Activated CD8-positive, alpha-beta T cell treated with anti-CD3 and anti-CD28 coated beads, Interleukin-2, amount 10 ng/mL, durations not matched to agents 7 days and 5 days (primary cell): ENCODE measurements at places on chromosomes 7 and 10. TPM values are rescaled to one million over a fixed set of nuclear protein-coding genes. Genes with fewer than 3 reads are reported as not detected.

DNA sequence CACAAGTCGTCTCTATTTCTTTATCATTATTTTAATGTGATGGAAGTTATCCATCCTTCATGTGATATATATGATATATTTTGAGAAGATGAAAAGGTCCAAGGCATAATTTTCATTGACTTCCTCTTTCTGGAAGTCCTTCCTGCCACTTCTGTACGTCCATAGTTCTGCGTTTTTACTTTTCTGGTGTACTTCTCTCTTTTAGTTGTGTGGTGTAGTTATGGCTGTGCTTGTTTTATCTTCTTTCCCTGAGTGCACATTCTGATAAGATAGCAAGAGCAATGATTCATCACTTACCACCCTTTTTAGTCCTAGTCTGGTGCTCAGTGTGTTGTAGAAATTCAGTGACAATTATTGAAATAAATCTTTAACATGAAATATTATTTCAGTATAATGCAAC lies 231.3 kb upstream of the FERD3L start:
- H3K27ac ChIP-seq, result no peak overlapping the region
- DNase-seq, result no peak
- H3K4me3 ChIP-seq, result no peak overlapping the region
- H3K27me3 ChIP-seq, result no peaks in the 10 kb centered on the region
- no peaks in the 10 kb centered on the region for H3K36me3 ChIP-seq

DNA sequence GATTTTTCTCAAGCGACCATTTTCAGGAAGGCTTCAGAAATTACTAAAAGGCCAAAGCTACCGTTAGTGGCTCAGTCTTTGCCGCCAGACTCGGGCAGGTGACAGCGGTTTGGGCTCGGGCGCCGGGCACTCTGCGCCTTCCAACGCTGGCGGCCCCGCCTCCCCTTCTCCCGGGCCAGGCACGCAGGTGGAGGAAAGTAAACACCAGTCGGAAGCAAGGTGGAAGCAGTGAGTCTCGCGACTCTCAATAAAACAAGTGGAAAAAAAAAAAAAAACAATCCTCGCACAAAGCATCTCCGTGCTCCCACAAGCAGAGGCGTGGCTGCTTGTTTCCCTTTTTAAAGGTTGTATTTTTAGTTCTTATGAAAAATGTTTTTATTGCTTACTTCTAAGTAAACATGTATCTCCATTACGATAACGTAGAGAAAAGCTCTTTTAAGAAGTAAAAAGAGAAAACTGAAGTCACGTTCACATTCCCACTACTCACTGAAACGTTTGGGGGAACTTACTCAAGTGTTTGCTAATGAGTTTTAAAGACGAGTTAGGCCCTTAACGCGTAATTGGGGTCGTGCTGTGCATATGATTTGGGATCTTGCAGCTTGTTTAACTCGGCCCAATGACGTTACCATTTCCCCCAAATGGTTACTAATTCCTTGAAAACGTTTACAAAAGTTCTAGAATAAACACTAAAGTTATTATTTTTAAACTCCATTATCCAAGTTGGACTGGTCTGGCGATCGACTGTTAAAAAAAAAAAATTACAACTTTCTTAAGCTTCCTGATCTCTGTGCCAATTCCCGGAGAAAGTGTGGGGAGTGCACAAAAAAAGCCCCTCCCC lies 864 bp downstream of the CDCA7L start:
- peaks cover 75% of the 10 kb centered on the region for H3K4me1 ChIP-seq
- peak overlapping the region; percentile 93 for H3K27ac ChIP-seq
- H3K27me3 ChIP-seq, result peaks cover 5% of the 10 kb centered on the region
- peak; percentile 62 for DNase-seq
- peak overlapping the region; percentile 92 for H3K4me3 ChIP-seq
- peaks cover 24% of the 10 kb centered on the region for H3K36me3 ChIP-seq

MMD2 gene
- not detected for total RNA-seq

VENTX gene
- not detected for total RNA-seq

CCDC172 gene
- not detected for total RNA-seq
